ENCODE measurements at places on chromosomes 1 and 21. TPM values are rescaled to one million over a fixed set of nuclear protein-coding genes. Genes with fewer than 3 reads are reported as not detected.

- no peak for DNase-seq
Observed at GRCh38 chr1:233057836-233058235, 107.4 kb downstream of the NTPCR start.

- no peak for DNase-seq
Observed at GRCh38 chr1:113872219-113872935, 865 bp upstream of the PTPN22 start.

DNA sequence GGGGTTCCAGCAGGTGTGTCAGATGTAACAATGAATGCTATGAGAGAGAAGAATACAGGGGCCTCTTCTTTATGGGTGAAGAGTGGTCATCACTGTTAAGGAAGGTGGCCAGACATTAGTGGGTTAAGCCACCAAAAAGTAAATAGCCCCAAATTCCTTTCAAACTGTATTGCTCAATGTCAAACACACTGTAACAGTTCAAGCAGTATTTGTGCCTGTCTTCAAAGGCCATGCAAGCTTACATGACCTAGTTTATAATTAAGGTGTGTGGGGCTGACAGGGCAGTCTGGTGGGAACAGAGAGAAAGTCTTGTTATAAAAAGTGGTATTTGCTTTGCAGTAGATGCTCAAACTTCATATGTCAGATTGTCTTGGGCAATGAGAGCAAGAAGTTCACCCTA lies 18.5 kb downstream of the CHIT1 start:
- DNase-seq = no peak

GRCh38 chr21:31911138-31911907 lies 38.5 kb downstream of the HUNK start:
- DNase-seq = no peak

DNA sequence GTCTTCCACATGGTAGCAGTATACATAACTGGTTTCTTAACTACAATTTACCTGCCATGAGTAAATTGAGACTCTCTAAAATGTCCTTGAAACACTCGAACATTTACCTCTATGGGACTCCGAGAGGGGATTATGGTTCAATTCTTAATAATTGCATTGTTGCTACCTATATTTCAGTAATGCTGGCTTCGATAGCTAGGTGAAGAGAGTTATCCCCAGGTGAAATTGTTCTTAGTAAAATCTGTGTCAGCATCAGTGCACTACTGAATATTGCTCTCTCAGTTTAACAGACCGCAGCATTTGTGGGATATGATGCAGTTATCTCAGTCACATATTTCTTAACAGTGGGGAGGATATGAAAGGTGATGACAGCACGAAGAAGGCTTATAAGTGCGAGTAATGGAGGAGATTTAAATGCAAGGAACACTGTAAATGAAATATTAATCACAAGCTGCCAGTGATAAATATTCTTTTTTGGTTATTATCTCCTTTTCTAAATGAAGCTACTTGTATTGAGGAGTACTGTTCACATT lies 801.9 kb downstream of the BRINP3 start:
- DNase-seq = no peak

- no peak for DNase-seq
Observed at GRCh38 chr1:66546047-66546810, 12.3 kb downstream of the SGIP1 start.

- DNase-seq = peak; percentile 13
Observed at GRCh38 chr1:223670458-223671159, 5.1 kb upstream of the CAPN8 start.

- no peak for DNase-seq
Observed at GRCh38 chr1:211035821-211036380, 98.0 kb downstream of the KCNH1 start.

DNA sequence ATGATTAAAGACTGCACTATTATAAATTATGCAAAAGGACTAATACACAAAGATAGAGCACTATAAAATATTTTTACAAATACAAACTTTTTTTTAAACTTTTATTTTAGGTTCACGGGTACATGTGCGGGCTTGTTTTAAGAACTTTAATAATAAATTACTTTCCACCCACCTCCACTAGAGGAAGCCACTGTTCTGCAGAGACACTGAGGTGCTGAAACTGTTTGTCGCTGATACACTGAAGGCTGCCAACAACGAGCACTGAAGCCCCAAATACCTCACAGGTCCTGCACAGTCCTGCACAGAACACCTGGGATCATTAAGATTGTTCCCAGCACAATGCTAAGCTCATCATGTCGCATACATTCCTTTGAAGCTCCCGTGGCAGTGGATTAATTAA lies 19.9 kb downstream of the COA6 start:
- no peak for DNase-seq

DNA sequence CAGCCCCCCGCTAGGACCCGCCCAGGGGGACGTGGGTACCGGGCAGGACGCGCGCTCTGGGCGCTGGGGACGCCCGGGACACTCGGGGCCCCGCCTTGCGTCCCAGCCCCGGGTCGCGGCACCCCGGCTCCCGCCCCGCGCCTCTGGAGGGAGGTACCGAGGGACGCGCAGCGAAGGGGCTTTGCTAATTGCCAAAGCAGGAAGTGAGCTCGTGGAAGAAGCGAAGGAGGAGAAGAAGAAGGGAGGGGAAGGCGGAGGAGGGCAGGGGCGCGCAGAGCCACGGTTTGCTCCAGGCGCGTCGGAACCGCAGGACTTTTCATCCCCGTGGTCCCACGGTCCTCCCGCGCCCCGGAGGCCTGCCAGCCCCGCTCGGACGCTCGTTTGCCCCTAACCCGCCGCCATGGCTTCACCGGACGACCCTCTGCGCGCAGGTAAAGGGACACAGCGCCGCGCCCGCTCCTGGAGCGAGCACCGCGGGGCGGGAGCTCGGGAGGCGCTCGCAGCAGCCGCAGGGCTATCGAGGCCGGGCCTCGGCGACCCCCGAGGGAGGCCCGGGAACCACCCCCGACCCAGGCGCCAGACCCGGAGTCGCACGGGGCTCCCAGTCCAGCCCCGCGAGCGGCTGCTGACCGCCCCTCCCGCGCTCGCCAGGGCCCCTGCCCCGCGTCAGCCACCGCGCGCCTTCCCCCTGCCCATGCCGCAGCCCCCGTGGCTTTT lies 1.3 kb downstream of the EDARADD start:
- no peak for DNase-seq

GRCh38 chr1:228190778-228191177 lies 17.1 kb upstream of the OBSCN start:
- DNase-seq = no peak

GRCh38 chr1:90837420-90837819 lies 120.3 kb upstream of the BARHL2 start:
- DNase-seq = no peak

DNA sequence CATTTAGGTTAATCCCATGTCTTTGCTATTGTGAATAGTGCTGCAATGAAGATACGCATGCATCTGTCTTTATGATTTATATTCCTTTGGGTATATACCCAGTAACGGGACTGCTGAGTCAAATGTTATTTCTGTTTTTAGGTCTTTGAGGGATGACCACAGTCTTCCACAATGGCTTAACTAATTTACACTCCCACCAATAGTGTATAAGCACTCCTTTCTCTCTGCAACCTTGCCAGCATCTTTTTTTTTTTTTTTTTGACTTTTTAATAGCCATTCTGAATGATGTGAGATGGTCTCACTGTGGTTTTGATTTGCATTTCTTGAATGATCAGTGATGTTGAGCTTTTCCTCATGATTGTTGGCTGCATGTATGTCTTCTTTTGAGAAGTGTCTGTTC lies 33.5 kb downstream of the ASH1L start:
- DNase-seq = no peak

GRCh38 chr1:15218287-15219279 lies 28.4 kb upstream of the FHAD1 start:
- peak; percentile 63 for DNase-seq

DNA sequence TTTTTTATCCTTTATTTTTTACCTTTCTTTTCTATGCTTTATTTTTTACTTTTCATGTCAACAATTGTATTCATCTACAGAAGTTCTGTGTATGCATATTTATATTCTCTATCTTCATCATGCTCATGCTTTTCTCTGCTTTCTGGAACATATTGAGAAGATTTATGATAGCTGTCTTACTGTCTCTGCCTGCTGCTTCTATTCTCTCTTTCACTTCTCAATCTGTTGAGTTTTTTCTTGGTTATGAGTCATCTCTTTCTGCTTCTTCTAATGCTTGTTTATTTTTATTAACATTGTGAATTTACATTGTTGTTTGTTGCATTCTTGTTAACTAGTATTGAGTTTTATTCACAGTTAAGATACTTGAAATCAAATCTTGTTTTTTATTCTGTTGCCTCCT lies 22.6 kb downstream of the F5 start:
- no peak for DNase-seq

GRCh38 chr1:2556277-2556677 lies at the start of gene TNFRSF14:
TSS of gene TNFRSF14 (plus strand) at chr1:2556371. CDS start at chr1:2556665, 294 bp downstream.
- no peak for DNase-seq

DNA sequence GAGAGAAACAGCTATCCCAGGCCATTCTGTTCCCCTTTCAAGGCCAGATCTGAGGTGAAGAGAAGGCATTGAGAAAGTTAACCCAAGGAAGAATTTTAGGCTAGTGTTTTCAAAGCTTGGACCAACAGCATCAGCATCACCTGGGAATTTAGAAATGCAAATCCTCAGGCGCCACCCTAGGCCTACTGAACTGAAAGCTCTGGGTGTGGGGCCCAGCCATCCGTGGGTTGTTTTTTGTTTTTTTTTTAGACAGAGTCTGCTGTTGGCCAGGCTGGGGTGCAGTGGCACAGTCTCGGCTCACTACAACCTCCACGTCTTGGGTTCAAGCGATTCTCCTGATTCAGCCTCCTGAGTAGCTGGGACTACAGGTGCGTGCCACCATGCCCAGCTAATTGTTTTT lies 98.6 kb downstream of the RNF220 start:
- DNase-seq = no peak

DNA sequence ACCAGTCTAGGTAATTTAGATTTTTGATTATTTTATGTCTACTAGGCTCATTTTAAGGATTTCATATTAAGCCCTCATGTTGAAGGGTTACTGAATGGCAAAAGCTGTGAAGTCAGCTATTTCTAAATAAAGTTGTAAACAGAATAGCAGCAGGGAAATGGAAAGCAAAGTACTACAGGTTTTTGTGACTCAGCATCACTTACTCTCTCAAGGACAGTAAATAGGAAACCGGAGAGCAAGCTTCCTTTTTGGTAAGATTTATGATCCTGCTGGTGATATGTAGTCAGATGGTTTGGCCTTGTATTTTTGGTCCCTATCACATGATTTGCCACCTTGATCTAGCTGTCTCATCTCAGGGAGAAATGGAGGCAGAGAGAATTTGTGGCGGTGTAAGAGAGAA lies 226.0 kb downstream of the RPS6KC1 start:
- DNase-seq = no peak

- DNase-seq = no peak
Observed at GRCh38 chr1:203778789-203779188, 13.8 kb downstream of the LAX1 start.

DNA sequence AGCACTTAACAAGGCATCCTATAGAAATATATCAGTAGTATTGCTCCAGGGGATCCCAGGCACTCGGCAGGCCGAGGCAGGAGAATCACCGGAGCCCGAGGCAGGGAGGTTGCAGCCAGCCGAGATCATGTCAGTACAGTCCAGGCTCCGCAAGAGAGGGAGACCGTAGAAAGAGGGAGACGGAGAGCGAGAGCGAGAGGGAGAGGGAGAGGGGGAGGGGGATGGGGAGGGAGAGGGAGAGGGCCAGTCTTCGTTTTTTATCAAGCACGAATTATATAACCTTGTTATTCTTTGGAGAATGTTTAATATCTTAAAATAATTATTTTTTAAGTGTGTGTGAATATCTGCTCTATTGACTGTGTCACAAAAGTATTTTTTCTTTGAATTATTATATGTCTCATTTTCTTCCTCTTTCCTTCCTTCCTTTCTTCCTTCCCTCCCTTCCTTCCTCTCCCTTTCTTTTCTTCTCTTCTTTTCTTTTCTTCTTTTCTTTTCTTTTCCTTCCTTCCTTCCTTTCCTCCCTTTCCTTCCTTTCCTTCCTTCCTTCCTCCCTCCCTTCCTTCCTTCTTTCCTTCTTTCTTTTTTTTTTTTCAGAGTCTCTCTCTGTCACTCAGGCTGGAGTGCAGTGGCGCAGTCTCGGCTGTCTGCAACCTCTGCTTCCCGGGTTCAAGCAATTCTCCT lies 233.7 kb downstream of the SRGAP2C start:
- DNase-seq = no peak

DNA sequence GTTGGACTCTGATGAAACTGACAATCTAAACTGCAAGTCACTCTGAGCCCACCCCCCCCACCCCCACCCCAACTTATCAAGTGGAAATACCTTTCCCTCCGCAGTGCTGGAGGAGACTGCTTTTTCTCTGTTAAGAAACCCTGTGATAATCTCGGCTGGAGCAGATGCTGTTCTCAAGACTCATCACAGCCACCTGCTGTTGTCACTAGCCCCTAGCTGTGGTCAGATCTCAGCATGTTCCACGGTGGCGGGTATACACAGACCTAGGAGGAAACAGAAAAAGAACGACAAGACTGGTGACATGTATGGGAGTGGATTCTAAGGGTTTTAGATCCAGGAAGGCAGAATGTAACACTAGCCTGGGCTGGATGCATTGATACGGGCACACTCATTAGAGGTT lies 2.3 kb downstream of the ACTL8 start:
- no peak for DNase-seq

- DNase-seq = no peak
Observed at GRCh38 chr1:64396817-64397216, 73.1 kb upstream of the CACHD1 start.

DNA sequence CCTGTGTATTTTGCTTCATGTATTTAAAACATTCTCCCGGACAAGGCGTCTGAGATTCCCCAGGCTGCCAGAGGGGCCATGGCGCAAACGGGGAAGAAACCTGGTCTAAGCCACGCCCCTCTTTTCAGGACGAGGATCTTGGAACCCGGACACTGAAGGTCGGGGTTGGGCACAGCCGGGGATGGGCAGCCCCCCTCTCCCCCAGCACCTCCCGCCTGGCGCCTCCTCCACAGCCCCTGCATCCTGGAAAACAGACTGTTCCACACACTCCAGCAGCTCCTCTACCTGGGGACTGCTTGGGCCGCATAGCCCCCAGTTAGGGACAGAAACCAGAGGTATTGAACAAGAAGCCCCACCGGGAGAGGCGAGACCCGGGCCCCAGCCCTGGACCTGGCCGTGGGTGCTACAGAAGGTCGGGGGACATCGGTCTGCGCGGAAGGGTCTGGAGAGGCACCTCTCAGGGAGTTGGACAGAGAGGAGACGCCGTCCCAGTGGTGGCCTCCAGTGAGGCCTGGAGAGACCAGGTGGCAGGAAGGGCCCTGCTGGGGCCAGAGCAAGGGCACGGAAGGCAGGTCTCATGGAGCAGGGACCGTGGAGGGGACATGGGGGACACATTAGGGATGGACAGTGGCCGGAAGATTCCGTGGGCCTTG lies 5.4 kb downstream of the TP73 start:
- DNase-seq = no peak

- peak; percentile 70 for DNase-seq
Observed at GRCh38 chr21:36783612-36784374, 84.9 kb downstream of the SIM2 start.

PIGV gene
- total RNA-seq = 12.6 TPM

BATF3 gene
- total RNA-seq = 2.5 TPM

S100A7 gene
- not detected for total RNA-seq

FLG2 gene
- total RNA-seq = not detected

CLDN19 gene
- total RNA-seq = 1.2 TPM

GJA9 gene
- total RNA-seq = not detected

CELA2A gene
- not detected for total RNA-seq

MAD2L2 gene
- 89.4 TPM for total RNA-seq

SEC16B gene
- 0.17 TPM for total RNA-seq
